ENCODE measurements at places on chromosomes 11 and 22.

GRCh38 chr11:45105233-45105983, 41.0 kb upstream of the PRDM11 start:
- peak; percentile 86 for DNase-seq

GRCh38 chr11:788953-789940, 643 bp downstream of the CEND1 start:
- no peak for DNase-seq

DNA sequence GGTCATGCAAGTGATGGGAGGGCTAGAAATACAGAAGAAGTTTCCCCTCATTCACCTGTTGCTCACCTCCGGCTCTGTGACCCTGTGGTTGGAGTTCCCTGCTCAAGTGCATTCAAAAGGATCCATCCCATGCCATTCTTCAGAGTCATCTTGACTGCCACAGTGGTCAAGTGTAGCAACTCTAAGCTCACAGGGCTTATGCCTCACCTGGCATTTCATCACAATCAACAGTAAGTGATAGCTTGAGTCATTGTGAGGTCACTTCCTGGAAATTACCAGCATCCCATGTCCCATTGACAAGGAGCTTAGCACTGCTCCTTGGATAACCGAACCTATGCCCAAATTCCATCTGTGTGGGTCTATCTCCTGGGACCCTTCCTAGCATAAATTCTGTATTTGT, 55.6 kb downstream of the OR4C45 start:
- no peak for DNase-seq

DNA sequence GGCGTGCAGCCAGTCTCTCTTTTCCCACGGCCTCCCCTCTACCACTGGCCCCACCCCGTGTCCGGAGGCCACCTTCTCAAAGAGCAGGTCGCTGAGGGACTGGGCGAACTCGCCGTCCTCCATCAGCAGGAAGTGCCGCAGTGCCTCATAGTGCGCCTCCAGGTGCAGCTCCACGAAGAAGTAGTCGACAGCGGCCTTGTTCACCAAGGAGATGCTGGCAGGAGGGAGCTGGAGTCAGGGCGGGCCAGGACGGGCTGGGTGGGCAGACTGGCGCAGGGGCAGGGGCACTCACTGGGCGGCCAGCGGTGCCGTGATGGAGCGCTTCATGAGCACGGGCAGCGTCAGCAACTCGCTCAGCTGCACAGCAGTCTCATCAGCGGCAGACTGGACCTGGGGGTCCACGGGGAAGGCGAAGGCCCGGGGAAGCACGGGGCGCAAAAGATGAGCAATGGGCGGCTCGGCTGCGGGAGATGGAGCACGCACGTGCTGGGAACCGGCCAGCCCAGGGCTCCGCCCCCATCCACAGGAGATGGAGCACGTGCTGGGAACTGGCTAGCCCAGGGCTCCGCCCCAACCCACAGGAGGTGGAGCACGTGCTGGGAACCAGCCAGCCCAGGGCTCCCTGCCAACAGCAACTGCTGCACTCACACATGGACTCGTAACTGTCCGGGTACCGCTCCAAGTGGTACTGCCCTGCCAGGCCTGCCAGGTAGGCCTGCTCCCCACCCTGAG, 18.4 kb downstream of the SELENOO start:
- DNase-seq = peak; percentile 74

- DNase-seq = no peak
These were observed 6.8 kb downstream of the NHERF4 start for GRCh38 chr11:119192111-119192510.

DNA sequence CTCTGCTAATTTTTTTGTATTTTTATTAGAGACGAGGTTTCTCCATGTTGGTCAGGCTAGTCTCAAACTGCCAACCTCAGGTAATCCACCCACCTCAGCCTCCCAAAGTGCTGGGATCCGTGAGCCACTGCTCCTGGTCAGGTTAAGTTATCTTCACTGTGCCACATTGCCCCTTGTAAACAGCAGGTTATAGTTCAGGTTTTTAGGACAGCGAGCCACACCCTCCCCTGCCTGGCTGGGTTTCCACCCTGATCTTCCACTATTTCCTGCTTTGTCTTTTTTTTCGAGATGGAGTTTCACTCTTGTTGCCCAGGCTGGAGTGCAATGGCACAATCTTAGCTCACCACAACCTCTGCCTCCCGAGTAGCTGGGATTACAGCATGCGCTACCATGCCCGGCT, 16.1 kb downstream of the ACO2 start:
- no peak for DNase-seq

- DNase-seq = no peak
These were observed 76.0 kb upstream of the GRK3 start for GRCh38 chr22:25488244-25489020.

DNA sequence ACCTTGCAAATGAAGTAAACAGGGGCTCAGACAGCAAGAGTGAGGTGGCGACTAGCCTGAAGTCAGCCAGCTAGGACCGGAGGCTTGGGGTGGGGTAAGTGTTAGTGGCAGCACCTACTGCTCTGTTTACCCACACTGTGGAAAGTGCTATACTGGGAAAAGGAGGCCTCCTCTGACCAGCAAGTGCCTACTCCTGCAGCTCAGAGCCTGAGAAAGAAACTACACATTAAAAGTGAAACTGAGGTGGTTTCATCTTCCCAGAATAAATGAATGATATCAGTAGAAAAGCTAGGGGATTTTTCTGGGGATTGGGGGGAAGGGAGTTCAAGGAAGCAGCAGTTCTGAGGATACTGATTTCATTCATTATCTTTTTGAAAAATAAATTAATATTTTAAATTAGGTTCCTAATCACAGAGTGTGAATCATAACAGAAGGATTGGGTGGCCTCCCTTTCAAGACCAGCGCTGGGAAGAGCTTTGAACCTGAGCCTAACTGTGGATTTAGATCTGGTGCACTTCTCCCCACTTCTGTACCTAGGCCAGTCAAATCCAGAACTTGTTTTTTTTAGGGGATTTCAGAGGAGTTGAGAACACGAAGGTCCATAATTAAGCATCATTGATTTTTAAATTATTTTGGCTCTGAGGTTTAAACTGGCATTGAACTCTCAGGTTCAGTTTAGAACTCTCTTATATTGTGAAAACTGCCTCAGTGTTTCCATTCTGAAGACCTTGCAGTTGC, 48.1 kb upstream of the GRAMD1B start:
- no peak for DNase-seq

DNA sequence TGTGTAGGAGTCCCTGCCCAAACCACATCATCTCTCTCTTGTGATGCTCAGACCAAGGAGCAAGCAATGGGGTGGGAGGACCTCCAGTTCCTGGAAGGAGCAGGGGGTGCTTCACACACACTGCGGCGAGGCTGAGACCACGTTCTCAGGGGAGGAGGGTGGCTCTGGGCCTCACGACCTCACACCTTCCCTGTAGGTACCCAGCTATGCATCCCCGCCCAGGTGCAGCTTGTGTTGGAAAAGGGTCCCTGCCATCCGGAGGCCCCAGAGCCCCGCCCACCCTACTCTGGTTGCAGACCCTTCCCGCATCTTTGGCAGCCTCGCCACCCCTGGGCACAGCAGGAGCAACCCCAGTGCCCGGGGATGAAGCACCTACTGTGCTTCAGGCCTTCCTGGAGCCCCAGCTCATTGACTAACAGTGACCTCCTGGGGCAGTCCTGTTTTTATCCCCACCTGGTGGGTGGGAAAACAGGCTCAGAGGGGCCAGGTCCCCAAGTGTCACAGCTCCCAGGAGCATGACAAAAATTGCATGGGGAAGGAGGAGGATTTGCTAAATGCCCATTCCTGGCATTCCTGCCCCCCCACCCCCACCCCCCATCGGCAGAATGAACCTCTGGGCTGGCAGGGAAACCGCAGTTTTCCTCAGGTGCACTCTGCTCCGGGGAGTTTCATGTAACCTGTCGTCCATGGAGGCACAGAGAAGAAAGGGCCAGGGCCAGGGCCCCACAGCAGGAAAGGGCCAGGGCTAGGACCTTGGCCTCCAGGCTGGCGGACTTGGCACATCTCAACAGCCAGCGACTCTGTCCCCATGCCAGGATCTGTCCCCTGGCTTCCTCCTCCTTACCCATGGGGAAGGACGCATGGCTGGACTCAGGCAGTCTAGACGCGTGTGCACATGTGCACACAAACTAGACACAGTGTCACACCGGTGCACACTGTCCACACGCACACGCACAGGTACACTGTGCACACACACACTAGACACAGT, 81.0 kb downstream of the IGLL1 start:
- DNase-seq = no peak

DNA sequence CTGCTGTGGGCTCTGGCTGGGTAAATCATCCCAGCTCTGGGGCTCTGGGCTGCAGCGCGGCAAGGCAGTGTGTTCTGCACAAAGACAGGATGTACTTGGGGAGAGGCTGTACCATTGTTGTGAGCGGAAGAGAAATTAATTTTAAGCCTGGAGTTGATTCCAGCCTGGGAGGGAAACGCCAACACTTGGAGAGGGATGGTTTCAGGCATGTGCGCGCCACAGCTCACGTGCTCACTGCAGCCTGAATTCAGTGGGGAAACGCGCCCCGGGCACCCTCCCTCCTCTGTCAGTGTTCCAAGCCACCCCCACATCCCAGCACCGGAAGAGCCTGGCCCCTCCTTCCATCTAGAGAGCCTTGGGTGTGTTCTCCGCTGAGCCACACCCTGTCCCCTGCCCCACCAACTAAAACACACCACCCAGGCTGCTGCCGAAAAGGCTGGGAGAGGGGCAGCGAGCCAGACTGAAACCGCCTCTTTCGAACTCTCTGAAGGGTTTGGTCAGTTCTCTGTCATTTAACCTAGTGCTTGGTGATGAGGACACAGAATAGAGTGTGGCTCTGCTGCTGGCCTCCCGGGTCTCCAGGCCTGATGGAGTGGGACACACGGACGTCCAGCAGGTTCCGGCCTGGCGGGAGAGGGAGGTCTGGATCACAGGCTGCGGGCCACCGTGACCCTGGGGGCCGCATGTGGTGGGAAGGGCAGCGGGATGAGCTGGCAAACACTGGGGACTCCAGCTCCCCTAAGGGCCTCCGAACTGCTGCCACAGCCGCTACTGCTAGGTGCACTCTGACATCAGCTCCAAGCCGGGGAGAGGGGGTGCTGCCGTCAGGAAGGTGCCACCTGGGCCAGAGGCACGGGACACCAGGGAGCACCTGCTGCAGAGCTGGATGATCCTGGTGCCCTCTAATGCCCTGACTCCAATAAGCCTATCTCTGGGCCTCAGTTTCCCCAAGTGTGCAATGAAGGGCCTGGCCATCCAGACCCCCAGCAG, 230.8 kb downstream of the CTTN start:
- no peak for DNase-seq

DNA sequence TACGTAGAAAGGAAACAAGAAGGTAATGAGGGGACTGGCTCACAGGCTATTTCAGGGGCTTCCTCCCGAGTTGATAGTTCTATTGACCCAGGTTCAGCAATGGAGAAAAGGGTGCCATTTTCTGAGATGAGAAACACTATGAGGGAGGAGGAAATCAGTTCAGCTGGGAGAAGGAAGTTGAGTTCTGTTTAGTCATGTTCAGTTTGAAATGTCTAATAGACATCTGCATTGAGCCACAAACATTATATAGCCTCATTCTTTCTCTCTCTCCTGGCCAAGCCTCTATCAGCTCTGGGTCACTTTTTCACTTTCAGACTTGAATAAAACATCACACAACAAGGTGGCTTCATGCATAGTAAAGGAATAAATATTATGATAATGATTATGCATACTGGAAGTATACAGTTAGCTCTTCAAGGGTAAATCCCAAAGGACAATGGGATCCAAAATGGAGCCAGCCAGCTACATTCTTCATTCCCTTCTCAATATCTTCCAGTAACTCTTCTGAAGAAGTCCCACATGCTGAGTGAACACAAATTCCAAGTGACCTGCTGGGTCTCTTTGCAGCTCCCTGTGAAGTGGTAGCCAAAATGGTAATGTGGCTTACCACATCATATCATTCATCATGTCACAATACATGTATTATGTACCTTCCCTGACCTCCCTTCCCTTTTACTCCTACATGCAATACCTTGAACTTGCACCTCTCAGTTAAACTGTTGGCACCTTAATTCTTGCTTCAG, 80.9 kb upstream of the CD44 start:
- no peak for DNase-seq

DNA sequence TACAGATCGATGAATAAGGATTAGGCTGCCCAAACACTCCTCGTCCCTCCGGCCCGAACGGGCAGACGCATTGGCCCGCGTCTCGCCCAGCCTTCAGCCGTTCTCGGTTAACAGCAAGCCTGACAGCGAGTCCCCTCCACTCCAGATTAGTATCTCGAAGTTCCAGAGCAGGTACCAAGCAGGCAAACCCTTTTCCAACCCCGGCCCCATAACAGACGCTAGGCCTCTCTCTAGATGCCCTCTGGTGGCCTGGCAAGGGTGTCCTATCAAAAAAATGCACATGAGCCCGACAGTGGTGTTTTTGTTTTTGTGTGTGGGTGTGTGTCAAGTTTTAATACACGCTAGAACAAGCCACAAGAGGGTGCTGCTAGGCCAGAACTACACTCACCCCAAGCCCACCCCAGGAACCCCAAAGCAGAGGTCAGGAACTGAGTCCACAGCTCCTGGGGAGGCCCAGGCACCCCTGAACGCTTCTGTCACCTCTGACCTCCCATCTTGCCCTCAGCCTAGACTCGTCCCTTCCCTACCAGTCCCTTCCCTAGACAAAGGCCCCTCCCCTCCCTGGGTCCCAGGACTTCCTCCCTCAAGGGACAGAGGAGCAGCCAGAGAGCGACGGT, 658 bp upstream of the ARFGAP2 start:
- peak; percentile 60 for DNase-seq

GRCh38 chr11:47258317-47258902, 614 bp downstream of the NR1H3 start:
- no peak for DNase-seq

- DNase-seq = no peak
These were observed 194.4 kb upstream of the PGR start for GRCh38 chr11:101323997-101324396.

DNA sequence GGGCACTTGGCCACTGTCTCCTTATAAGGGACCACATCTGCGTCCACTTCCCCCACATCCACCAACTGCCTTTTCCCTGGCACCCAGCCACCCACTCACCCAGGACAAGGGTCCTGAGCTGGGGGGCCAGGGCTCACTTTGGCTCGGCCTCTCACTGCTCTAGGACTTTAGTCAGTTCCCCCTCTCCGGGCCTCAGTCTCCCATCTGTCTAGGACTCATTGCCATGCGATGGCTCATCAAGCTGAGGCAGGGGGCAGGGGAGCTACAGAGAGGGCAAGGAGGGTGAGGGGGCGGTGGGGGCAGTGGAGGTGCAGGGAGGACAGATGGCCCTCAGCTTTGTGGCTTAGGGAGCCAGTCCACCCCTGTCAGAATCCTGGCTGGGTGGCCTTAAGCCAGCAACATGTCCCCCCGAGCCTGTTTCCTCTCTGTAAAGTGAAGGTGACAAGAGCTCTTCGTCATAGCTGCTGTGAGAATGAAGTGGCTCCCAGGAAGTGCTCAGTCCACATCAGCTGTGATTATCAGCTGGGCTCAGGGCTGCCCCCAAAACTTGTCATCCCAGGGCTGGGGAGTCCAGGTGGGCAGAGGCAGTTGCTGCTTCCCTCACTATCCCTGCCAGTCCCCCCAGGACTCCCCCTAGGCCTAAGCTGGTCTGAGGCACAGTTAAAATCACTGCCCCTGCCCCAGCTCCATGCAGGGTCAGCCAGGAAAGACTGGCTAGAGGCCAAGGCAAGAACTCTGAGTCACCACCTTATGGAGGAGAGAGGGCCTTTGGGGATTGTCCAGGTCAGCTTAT, 14.9 kb downstream of the RAC2 start:
- DNase-seq = no peak
